ENCODE measurements at places on chromosomes 6 and 20.
A peak's percentile ranks its signal among the peaks of the same experiment; 100 is the strongest.

DNA sequence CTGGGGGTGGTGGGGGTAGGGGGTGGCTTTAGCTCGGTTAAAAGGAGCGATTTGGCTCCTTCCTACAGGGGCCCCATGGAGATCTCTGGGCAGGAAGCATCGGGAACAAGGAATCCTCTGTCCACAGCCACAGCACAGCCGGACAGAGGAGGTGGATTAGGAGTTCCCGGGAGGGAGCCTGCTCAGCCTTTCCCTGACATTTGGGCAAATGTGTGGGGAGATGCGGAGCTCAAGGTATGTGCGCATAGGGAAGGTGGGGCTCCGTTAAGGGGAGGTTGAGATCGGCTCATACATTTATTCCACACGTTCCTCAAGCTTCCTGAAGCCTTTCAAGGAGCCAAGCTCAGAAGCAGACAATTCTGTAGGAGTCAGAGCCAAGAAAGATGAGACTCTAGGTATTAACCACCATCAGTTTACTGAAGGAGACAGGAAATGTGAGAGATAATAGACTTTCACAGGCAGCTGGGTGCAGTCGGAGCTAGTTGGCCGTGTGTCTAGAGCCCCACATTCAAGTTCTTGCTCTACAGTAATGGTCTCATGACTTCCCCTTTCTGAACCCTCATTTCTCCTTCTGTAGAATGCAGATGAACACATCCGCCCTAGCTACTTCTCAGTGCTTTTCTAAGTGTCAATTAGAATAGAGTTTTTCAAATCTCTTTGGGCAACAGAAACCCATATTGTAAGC lies 40.8 kb upstream of the EPB41L1 start:
- DNase-seq: no peak

DNA sequence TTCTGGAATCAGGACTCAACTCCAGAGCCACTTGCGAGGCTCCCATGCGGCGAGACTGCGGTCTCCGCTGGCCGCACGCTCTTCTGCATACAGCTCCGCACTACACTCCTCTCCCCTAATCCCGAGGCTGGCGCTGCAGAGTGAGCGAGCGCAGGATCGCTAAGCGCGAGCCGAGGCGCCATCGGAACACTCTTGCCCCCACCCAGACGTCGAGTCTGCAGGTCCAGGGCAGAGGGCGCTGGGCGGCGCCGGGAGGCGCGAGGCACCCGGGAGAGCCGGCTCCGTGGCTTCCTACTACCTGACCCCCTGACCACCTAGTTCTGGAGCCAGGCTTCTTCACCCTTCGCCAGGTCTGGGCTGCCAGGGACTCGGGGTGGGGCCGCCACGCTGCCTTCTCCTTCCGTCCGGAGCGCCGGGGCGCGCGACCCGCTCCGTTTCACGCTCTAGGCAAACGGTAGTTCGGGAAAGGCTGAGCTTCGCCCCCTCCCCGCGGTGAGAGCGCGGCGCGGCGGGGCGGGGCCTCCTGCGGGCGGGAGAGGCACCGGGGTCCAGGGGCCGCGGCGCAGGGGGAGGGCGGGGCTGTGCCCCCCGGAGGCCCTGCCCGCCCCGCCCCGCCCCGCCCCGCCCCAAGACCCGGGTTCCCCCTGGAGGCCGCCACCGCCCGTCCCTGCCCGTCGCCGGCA lies 5.4 kb upstream of the TUBB2A start:
- peak; percentile 65 for DNase-seq

- DNase-seq: no peak
Observed at GRCh38 chr20:47688385-47689381, 96.6 kb downstream of the SULF2 start.

GRCh38 chr6:125751334-125751916 lies 2.0 kb downstream of the HEY2 start:
- DNase-seq: no peak

DNA sequence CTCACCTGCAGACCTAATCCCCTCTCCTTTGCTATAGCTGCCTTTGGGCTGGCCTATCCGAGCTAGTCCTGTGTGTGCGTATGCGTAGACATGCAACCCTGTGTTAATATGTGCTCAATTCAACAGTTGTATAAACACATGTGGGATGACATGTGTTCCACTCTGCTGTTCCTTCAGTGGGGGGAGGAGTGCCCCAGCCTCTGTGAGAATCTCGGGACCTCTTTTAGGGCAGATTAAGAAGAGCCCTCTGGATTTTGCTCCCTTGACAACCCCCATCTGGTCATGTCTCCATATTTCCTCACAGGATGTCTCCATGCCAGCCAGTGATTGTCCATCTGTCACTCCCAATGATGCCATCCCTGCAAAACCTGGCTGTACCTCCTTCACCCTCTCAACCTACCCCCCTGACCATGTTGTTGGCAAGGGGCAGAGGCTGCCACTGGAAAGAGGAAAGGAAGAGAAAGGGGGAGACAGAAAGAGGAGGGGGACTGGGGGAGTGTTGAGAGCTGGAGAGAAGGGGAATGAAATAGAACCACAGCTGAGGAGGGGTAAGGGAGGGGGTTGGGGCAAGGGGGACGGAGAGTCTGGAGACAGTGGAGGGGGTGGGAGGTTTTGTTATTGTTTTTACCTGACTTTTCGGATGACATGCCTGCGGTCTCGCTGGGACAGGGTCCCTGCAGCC lies 417 bp downstream of the PRRT1 start:
- no peak for DNase-seq

DNA sequence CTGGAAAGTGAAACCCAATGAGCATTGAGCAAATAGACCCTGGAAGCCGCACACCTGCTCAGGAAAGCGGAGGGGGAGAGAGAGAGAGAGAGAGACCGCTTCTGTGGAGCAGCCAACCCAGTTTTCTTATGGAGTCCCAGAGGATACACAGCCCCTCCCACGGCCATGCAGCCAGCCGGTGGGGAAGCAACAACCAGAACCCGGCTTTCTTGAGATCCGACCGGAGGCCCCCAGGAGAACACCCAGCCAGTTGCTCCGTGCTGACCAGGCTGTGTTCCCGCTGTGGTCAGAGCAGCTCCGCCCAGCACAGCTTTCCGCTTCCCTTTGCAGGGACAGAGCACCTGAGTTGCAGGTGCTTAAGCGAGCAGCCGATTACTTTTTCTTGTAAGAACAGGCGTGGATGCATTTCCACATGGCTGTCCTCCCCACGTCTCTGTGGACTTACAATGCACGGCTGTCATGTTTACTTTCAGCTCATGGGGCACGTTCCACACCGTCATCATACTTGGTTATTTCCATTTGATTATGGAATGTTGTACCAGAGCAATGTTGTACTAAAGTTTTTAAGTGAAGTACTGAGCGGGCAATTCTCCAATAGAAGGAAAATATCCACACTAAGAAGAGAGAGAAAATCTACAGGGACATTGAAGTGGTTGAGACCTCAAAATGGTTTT lies 381.9 kb downstream of the THBS2 start:
- DNase-seq: no peak

- no peak for DNase-seq
Observed at GRCh38 chr6:7218406-7218988, 94.5 kb downstream of the SSR1 start.
